Nasal cavity respiratory epithelium epithelial cell of viscerocranial mucosa (primary cell): ENCODE measurements at places on chromosomes 6 and 20. TPM values are rescaled to one million over a fixed set of nuclear protein-coding genes. Genes with fewer than 3 reads are reported as not detected.

Gene TFAP2A
- 10.9 and 23.2 TPM in 2 replicates for total RNA-seq

Gene PGC
- total RNA-seq = not detected in 2 replicates

Gene SYNCRIP
- 67.0 and 107 TPM in 2 replicates for total RNA-seq

Gene COL11A2
- under 0.01 and 0.36 TPM in 2 replicates for total RNA-seq

Gene NRN1
- total RNA-seq = 2.4 TPM in 1 of 2 replicates, not detected in the other

Gene HCRTR2
- total RNA-seq = not detected in 2 replicates

Gene RHAG
- total RNA-seq = not detected in 2 replicates

Gene TRIM38
- 4.8 and 8.6 TPM in 2 replicates for total RNA-seq

Gene FAM217A
- not detected in 2 replicates for total RNA-seq

Gene EBF4
- total RNA-seq = 1.0 and 2.6 TPM in 2 replicates

Gene CDKN1A
- 585 and 704 TPM in 2 replicates for total RNA-seq

Gene MCCD1
- total RNA-seq = not detected in 2 replicates

Gene MAPK13
- 55.0 and 86.6 TPM in 2 replicates for total RNA-seq

Gene CALHM4
- total RNA-seq = not detected in 2 replicates

Gene FOXF2
- total RNA-seq = 0.68 TPM in 1 of 2 replicates, not detected in the other

Gene CPXM1
- not detected in 2 replicates for total RNA-seq

Gene ZFP57
- total RNA-seq = under 0.01 and 4.2 TPM in 2 replicates

Gene PPP1R3D
- 10.9 and 11.2 TPM in 2 replicates for total RNA-seq

Gene TMEM200A
- under 0.01 and 0.07 TPM in 2 replicates for total RNA-seq

Gene PRICKLE4
- under 0.01 and 1.1 TPM in 2 replicates for total RNA-seq

Gene RIN2
- 27.7 and 96.9 TPM in 2 replicates for total RNA-seq

Gene TCP11
- under 0.01 TPM in 1 of 2 replicates, not detected in the other for total RNA-seq

Gene SMLR1
- not detected in 2 replicates for total RNA-seq

Gene TRDN
- total RNA-seq = not detected in 2 replicates

Gene CD109
- 26.3 and 152 TPM in 2 replicates for total RNA-seq

Gene CYP39A1
- total RNA-seq = 6.5 and 8.2 TPM in 2 replicates

Gene CST2
- total RNA-seq = 0.14 TPM in 1 of 2 replicates, not detected in the other

Gene TRIM15
- total RNA-seq = not detected in 2 replicates

Gene PARD6B
- total RNA-seq = 14.8 and 19.1 TPM in 2 replicates

Gene POM121L2
- under 0.01 TPM in 1 of 2 replicates, not detected in the other for total RNA-seq

Gene NNAT
- not detected in 2 replicates for total RNA-seq

Gene KIF6
- under 0.01 and 0.21 TPM in 2 replicates for total RNA-seq

Gene BTBD9
- total RNA-seq = 7.9 and 13.0 TPM in 2 replicates

Gene GPLD1
- total RNA-seq = under 0.01 and 0.64 TPM in 2 replicates

Gene KIF13A
- 71.7 and 77.9 TPM in 2 replicates for total RNA-seq

Gene SLC17A9
- 0.28 TPM in 1 of 2 replicates, not detected in the other for total RNA-seq

Gene STX16
- 51.9 and 99.9 TPM in 2 replicates for total RNA-seq

Gene EYA4
- 2.4 and 23.8 TPM in 2 replicates for total RNA-seq

Gene CLDN20
- total RNA-seq = not detected in 2 replicates

Gene SLC22A23
- total RNA-seq = 12.0 and 69.1 TPM in 2 replicates

Gene C20orf141
- total RNA-seq = not detected in 2 replicates

Gene VSX1
- total RNA-seq = not detected in 2 replicates

Gene PI16
- not detected in 2 replicates for total RNA-seq

Gene PLEKHG1
- total RNA-seq = 9.6 and 34.5 TPM in 2 replicates
